Stimulated activated CD4-positive, alpha-beta T cell treated with anti-CD3 and anti-CD28 coated beads, Interleukin-4, amount 100 ng/mL, for 24 hours (primary cell): ENCODE measurements at places on chromosomes 13 and 19.

DNA sequence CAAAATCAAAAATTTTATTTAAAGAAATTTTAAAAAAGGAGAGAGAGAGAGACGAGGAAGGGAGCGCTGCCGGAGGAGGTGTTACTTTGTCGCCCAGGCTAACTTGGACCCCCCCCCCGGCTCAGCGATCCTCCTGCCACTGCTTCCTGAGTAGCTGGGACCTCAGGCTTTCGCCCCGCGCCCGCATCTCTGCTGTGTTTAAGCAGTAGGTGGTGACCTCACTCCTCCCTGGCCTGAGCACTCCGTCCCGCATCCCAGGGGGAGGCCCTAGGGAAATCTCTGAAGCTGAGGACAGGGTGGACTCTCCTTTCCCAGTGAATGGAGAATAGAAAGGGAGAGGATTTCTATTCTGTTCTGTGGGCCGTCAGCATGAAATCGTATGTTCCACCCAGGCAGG is 485 bp upstream of the ZNF845 start:
- DNase-seq = peak; percentile 22

DNA sequence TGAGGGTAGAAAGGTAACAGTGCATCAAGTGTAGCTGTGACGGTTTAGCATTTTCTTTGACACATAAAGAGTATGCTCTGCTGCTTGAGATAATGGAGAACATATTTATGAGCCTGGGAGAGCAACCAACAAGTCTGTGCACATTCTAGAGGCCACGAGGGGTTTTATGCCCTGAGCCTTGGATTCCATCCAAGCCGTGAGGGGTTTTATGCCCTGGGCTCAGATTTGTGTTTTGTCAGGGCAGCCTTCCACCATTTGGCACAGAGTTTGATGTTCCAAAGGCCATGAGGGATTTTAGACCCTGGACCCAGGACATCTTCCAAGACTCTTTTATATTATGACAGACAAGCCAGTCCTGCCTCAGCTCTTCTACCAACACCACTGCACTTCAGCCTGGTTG is 106.4 kb downstream of the ZNF486 start:
- no peak for DNase-seq

DNA sequence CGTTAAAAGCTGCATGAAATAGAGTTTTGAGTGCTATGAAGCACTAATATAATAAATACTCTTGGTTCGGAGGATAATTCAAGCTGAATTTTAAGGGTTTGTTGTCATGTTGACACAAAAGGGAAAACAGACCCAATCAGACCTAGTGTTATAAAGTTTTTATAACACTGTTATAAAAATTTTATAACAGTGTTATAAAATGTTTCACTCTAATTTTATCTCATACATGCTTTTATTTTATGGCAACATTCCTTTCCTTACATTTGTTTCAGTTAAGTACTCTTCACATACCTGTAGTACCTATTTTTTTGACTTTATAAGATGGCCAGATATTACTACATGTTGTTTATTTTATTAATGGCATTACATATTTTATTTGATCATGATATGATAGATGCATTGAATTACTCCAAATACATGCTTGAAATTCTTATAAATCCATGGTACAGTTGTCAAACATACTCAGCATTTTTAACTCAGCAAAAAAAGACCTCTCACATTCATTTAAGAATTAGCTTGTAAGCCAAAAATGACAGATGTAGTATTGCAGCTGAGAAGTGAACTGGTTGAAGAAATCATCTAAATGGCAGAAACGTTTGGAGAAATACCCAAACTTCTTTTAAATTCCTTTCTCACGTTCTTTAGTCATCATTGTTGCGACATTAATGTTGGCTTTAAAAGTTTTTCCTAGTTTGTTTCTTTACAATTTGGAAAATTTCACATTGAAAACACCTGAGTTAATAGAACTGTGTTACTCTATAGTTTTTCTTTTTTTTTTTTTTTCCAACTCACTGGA is 104.5 kb downstream of the PIBF1 start:
- no peak for DNase-seq

GRCh38 chr19:20669263-20669662 is 7.9 kb upstream of the ZNF626 start:
- no peak for DNase-seq

- DNase-seq = peak; percentile 78
Observed at GRCh38 chr19:38514812-38515633, 81.5 kb downstream of the RYR1 start.

DNA sequence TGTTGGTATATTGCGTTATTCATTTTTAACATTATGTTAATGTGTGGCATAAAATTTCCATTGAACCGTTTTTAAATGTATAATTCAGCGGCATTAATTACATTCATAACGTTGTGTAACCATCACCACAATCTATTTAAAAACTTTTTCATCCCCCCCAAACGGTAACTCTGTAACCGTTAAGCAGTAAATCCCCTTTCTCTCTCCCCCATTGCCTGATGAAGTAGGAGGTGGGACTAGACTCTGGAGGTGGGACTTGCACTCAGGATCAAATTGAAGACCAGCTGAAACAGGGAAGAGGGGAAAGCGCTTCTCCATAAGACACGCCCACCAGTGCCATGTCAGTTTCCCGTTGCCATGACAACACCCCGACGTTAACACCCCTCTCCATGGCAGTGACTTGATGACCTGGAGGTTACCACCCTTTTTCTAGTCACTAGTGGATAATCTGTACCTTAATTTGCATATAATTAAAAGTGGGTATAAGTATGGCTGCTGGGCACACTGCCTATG is 16.8 kb downstream of the CLEC11A start:
- no peak for DNase-seq

DNA sequence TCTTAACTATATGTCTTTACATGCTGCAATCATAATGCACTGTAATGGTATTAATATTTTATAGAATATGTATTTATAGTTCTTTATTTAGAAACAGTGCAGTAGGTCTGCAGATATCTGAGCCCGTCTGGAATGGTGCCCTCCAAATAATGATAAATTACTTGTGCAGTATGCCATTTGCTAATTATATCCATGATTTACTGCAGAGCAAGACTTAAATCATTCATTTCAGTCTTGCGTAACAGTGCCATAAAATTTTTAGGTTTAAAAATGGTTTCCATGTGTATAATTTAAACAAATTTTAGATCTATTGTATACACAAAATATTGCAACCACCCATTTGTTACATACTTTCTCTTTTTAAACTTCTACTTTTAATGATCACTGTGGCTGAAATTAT is 175.1 kb downstream of the ZNF536 start:
- DNase-seq = no peak

DNA sequence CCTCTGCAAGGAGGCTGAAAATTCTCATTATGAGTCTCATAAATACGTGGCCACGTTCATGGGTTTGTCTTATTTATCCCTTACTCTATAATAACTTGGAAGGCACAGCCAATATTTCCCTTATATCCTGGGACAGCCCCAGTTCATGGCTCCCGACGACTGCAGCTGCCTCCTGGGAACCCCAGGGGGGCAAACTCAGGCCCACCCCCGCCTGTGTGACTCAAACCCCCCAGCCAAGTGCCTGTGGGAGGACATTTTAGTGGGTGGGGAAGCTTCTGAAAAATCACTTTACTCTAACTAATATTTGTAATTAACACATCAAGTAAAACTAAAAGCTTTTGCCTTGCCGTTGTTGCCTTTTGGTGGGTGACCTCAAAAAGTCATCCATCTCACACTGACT is 14.3 kb downstream of the RASA3 start:
- DNase-seq = no peak

DNA sequence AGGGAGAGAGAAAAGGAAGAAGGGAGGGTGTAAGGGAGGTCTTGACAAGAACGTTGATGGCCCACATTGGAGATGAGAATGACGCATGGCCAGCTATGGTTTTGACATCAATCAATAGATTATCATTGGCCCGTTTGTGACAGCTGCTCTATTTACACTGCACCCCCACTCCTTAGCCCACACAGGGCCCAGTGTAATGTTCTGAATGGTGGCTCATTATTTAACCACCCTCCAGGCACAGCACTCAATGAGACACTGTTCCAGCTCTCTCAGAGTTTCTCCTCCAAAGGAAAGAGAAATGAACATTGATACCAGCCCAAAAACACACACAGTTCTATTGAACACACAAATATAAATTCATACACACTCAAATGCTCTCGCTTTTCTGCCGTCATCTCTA is 173.0 kb upstream of the IPO5 start:
- DNase-seq = no peak

DNA sequence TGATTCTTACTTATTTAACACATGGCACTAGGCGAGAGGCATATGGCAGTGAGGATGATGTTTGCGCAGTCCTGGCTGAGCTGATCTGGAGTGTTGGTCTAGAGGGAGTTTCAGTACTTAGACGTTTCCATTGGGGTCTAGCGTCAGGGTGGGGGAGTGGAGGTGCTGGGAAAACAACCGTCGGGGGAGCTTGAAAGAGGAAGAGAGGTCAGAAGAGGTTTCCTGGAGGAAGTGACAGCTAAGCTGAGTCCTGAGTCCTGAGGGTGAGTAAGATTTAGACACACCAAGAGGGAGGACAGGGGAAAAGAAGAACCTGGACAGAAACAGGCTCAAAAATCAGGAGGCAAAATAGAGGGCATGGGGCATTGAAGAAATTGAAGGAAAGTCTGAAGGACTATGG is 81.4 kb downstream of the ALOX5AP start:
- no peak for DNase-seq

GRCh38 chr13:98853771-98854221 is 101.3 kb upstream of the SLC15A1 start:
- peak; percentile 63 for DNase-seq

DNA sequence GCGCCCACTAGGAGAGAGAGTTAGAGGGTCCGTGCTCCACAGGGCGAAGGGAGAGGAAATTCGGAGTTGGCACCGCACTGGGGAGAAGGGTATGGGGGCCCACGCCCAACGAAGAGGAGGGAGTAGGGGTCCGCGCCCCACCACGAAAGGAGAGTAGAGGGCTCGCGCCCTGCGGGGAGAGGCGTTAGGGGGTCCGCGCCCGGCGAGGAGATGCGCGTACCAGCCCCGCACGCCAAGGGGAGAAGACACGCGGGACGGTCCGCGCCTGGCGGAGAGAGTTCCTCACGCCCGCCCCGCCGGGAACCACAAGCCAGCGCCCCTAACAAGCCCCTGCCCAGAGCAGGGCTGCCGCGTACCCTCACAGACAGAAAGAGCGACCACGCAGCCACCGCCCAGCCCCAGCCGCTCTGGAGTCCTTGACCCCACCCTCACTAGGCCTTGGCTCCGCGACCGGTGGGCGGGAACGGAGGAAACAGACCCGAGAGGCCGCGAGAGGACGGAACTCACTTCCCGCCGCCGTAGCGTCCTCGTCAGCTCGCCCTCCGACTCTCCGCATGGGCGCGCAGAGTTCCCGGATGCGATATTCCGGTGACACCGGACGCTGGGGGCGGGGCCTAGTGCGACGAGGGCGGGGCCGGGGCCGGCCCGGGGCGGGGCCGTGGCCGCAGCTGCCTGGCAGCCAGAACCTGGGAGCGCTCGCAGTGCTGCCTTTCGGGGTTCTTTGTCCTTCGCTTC is 20.0 kb upstream of the ZSCAN18 start:
- DNase-seq = no peak

GRCh38 chr13:57996717-57997116 is 365.2 kb downstream of the PCDH17 start:
- no peak for DNase-seq

GRCh38 chr13:75724752-75725517 is 88.8 kb downstream of the LMO7 start:
- DNase-seq = no peak

- DNase-seq = no peak
Observed at GRCh38 chr19:33374236-33374714, 766 bp downstream of the CEBPG start.

GRCh38 chr19:48963371-48964204 is 1.5 kb upstream of the FTL start:
- DNase-seq = peak; percentile 74

DNA sequence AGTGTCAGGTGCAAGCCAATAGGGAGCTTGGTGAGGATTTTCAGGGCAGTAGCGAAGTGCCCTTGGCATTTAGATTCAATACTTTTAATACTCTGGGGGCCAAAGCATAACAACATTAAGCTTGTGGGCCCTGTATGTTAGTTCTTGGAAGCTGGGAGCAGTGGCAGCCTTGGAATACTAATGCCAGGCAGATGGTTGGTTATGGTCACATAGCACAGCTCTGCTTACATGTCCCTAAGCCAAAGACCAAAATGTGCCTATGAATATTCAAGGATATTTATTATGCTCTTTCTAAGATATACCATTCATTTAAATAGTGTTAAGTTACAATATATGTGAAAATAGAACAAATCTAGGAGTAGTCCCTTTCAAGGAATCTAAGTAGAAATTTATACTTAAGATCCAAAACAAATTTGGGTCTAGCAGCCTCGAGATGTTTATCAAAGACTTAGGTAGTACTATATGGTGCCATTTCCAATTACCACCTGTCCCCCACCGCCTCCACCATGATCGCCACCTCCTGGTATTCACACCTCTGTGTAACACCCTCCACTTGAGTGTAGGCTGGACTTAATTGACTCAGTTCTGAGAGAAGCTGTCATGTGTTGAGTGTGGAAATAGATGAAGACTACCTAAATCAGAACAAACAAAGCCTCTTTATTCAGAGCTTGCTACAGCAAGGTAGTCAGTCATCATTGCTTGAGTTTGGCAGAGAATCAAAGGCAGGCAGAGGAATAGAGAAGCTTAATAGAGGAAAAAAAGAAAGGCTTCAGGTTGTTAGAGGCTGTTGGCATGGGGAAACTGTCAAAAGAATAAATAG is 261.0 kb downstream of the GPC5 start:
- no peak for DNase-seq

- no peak for DNase-seq
Observed at GRCh38 chr19:54473071-54473891, at the start of gene CDC42EP5. CDC42EP5 (minus strand) TSS chr19:54473296; CDS start chr19:54465547, 7,749 bp downstream.

DNA sequence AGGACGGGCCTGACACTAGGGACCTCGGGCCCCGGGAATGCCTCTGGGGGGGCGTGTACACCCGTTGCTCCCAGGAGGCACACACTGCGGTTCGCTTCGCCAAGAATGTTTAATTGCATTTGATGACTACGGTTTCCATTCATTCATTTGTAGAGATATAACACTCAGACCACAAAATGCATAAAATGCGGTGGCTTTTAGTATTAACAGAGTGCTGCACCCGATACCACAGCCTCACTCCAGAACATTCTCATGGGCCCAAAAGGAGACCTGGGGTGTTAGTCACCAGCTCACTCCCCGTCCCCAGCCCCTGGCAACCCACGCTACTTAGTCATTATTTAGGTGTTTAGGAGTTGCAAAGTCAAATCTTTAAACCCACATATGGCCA is 21.8 kb downstream of the HCN2 start:
- DNase-seq = peak; percentile 85

GRCh38 chr13:93953841-93954240 is 525.6 kb downstream of the DCT start:
- no peak for DNase-seq

DNA sequence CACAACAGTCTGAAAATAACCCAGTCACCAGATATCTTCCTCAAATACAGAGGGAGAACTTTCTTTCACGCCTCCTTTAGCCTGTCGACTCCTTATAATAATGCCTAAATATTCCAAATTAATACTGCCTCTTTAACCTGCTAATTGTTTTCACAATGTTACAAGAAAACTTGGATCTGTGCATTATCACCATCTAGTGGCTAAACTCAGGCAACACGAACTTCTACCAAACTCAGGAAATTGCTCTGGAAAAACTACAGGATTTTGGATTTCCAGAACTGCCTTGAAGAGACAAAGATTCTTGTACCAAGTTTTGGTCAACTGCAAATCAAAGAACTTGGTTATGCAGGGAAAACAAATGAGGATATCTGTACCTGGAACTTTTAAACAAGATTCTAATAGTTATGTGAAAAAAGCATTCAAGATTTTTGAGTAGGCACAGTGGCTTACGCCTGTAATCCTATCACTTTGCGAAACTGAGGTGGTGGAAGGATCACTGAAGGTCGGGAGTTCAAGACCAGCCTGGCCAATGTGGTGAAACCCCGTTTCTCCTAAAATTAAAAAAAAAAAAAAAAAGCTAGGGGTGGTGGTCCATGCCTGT is 10.8 kb downstream of the CLN5 start:
- DNase-seq = no peak
